Left lung (tissue), 14 donors: ENCODE measurements at places on chromosomes 12 and 14. TPM values are rescaled to one million over a fixed set of nuclear protein-coding genes. Genes with fewer than 3 reads are reported as not detected.

TMEM19 gene
- 27.4 TPM for polyA plus RNA-seq

DNA sequence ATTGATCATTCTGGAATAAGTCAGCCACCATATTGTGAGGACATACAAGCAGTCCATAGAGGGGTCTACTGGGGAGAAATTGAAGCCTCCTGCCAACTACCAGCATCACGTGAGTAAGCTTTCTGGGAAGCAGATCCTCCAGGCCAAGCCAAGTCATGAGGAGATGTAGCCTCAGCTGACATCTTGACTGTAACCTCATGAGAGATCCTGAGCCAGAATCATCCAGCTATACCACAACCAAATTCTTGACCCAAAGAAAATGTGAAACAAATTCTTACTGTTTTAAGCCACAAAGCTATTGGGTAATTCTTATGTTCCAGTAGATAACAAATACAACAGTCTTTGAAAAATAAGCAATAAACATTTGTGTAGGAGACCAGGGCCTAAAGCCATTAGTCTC, 479.4 kb upstream of the DCN start:
- no peak for DNase-seq

- no peak for DNase-seq
Measured at GRCh38 chr14:37437490-37437889, 157.6 kb downstream of the FOXA1 start.

- DNase-seq, result no peak
Measured at GRCh38 chr12:27549236-27549800, 25.3 kb downstream of the PPFIBP1 start.

DNA sequence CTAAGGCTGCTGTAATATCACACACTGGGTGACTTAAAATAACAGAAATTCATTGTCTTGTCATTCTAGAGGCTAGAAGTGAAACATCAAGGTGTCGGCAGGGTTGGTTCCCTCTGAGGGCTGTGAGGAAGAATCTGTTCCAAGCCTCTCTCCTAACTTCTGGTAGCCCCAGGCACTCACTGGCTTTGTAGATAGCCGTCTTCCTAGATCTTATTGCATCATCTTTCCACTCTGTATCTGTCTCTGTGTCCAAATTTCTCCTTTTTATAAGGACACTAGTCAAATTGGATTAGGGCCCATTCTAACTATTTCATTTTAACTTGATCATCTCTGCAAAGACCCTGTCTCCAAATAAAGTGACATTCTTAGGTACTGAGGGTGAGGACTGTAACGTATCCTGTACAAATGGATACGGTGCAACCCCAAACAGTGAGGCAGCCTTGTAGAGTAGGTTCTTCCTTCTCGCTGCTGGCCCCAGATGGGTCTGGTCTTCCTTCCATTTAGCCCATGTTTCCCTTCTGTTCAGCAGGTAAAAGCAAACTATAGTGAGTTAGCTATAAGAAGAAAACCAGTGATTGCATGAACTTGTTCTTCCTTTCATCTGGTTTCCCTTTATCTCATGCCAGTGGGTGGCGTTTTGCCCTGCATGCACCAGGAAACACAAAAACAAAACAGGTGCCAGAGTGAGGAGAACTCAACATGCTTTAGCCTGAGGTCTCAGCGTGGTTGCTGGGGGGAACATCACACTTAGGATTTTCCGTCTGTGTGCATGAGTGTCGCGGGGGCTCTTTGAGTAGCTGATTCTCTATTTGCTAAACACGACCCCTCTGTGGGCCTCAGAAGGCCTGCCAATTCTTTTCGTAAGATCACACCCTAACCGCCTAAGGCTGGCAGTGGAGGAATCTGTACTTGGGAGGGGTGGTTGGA, 19.5 kb downstream of the TTC9 start:
- no peak for DNase-seq

DNA sequence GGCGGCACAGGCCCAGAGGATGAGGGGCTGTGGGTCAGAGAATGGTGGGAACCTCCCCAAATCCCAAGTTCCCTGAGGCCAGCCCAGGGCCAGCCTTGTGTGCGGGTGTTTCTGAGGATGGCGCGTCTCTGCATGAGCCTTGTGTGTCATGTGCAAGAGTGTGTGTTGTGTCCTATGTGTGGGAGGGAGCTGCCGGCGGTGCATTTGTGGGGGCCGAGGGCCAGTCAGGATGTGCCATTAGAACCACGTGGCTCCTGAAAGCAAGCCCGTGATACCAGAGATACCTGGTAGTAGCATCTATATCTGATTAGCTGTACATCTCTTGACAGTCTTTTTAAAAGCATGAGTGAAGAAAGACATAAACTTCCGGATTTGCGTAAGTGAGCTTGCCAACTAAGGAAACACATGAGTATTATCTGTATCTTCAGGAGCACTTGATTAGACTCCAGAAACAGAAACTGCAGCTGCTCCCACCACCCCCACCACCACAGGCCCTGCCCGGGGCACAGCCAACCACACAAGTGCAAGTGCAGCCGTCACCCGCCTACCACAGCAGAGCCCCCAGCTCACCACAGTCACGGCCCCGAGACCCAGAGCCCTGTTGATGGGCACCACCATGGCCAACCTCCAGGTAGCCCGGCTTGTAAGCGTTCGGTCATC, 19.2 kb downstream of the DDX51 start:
- no peak for DNase-seq

DNA sequence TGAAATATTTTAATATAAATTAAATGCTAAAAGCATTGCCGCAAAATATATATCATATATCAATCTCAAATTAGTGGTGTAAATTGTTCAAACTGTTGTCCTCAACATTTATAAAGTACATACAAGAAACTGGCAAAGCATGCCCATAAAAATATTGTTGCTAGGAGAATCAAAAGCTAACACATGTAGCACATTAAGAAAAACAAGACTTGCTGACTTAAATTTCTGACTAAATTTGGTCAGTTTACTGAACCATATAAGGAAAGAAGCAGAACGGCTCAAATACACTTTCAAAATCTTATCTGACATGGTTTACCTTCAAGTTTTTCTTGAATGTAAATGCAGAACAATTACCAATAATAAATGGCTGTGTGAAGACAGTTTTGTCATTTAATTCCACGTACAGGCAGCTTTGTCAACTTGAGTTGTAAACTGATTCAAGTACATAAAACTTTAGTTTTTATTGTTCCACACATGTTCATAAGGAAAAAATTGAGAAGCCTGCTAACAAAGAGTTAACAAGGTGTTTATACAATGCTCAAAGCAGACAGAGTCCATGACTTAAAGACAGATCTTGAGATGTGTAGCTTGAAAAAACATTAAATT, 50.4 kb downstream of the PPP1R12A start:
- no peak for DNase-seq

NUP37 gene
- polyA plus RNA-seq, result 32.4 TPM

- DNase-seq, result no peak
Measured at GRCh38 chr12:124232654-124232987, 62.3 kb upstream of the RFLNA start.
